ENCODE measurements at places on chromosomes 5 and 9.

DNA sequence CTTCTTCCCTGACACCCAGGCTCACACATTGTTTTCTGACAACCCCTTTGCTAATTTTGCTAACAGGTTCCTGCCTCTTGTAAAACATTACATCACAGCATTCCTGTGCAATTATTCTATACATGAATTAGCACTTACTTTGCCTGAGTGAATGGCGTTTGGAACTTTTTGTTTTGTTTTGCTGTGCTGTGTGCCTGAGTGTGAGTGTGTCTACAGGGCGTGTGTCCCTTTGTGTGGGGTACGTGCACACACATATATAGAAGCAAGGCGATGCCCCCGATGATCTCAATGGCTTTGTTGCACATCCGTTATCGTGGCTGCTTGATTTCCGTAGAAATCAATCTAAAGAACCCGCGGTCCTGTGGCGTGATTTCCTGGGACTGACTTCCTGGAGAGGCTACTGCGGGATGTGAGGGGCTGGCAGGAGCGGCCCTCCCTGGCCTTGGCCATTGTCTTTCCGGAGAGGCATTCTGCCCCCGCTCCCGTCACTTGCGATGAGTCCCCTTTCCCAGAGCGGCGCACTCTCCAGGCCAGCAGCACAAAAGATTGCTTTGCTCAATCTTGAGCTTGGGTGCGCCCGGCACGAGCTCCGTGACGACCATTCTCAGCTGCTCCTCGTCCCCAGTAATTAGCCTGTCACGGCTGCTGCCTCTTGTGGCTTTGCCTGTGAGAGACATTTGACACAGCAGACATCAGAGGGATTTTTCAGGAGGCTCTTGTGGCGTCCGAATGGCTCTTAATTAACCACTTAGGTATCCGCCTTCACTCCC is 398.1 kb upstream of the IRX1 start:
- DNase-seq: peak; percentile 33

GRCh38 chr9:75451045-75451444 is 362.7 kb downstream of the OSTF1 start:
- no peak for DNase-seq

GRCh38 chr5:123097483-123097870 is 8.4 kb downstream of the PRDM6 start:
- DNase-seq: no peak

GRCh38 chr5:119333421-119333851 is 22.4 kb upstream of the TNFAIP8 start:
- DNase-seq: no peak

Data from anterior cingulate cortex (tissue), 58 donors.